ENCODE measurements at places on chromosomes 11 and 22.

DNA sequence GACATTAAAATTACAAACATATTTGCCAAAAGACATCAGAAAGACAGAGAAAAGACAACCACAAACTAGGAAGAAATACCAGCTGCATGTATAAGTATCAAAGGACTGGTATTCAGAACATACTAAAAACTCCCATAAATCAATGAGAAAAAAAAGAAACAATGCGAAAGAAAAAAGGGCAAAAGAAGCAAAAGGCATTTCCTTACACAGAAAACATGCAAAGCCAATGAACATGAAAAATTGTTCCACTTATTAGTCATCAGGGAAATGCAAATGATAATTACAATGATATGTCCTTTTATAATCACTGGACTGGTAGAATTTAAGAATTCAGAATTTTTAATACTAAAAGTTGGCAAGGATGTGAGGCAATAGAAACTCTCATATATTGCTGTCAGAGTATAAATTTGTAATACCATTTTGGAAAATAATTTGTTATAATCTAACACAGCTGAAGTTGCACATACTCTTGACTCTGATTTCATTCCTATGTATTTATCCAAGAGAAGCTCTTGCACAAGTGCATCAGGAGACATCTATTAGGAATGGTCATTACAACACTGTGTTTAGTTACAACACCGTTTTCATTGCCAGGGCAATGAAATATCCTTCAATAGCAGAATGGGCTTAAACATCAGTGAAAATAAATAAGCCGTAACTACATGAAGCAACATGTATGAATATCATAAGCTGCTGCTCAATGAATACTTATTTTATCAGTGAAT, 279.7 kb downstream of the SWAP70 start:
- peak; percentile 100 for DNase-seq

DNA sequence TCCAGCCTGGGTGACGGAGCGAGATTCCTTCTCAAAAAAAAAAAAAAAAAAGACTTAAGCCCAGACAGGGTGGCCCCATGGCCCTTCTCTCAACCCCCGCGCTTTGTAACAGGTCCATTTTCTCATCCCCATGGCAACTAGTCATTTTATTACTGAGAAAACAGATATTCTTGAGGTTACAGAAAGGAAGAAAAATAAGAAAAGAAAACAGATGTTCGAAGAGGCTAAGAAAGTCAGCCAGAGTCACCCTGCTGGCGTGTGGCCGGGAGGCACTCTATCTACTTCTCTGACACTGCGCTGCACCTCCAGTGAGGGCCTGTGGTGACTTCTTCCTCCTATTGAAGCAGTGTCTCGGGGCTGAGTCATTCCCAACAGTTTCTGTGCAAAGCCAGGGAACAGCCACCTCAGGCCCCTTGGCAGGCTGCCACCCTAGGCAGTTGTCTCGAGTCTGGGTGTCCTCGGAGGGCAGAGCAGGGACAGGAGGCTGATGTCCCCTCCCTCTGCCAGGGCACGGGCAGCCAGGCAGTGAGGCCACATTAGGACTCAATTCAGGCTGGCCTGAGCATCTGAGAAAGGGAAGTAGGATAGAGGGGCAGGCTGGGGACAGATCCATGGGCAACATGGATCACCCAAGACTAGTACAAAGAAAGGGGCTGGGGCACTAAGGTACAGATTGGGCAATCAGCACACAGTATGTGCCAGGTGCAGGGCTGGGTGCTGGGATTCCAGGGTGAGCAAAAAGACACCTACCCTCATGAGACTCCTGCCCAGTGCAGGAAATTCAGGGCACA, 16.4 kb upstream of the SYVN1 start:
- peak; percentile 60 for DNase-seq

- DNase-seq, result no peak
Observed at GRCh38 chr11:64877390-64878222, 815 bp downstream of the EHD1 start.

DNA sequence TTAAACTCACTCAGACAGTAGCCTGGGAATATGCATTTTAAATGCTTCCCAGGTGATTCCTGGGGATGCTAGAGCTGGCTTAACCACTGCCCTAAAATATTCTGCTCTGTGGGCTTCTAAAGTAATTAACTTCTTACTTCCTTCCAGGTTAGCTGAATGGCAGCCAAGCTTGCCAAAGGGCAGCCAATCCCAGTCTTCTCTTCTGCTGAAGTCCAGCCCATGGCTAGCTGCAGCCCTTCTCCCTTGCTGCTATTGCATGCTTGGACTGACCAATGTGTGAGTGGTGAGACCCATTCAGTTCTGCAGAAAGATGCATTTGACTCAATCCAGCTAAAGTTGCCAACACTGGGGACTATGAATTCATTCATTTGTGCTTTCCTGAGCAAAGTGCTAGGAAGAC, 411.9 kb downstream of the SOX6 start:
- no peak for DNase-seq

GRCh38 chr22:31036671-31037550, 44.2 kb upstream of the SMTN start:
- peak; percentile 81 for DNase-seq

GRCh38 chr11:18707811-18708340, 9.3 kb downstream of the TMEM86A start:
- no peak for DNase-seq

DNA sequence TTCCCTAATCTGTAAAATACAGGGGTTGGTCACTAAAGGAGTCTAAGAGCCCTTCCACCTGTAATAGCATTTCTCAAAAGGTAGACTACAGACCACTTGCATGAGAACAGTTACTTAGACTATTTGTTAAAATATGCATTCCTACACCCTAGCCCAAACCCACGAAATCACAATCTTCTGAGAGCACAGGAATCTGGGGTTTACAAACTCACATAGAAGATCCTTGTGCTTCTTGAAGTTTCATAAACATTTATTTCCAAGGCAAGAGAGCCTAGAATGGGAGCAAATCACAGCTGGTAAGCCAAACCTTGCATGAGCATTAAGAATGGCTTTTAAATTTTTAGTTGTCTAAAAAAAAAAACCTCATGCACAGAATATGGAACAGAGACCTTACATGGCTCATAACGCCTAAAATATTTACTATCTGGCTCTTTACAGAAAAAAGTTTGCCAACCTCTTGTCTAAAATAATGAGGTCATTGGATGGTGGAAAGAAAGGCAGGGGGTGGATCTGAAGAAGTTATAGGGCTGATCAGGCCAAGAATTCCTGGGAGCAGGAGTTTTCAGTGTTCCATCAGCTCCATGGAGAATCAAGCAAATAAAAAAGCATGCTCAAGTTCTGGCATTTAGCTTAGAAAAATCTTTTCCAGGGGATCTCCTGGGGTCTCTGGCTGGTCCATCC, 133.4 kb downstream of the CCDC34 start:
- no peak for DNase-seq

DNA sequence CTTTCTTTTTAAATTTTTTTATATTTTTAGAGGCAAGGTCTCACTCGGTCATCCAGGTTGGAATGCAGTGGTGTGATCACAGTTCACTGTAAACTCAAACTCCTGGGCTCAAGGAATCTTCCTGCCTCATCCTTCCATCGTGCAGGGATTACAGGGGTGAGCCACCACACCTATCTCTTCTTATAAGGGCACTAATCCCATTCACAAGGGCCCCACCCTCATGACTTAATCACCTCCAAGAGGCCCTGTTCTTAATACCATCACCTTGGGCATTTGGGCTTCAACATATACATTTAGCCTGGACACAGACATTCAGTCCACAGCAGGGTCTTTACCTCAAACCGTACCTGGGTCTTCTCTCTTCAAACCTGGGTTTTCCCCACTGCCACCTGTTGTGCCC, 4.5 kb upstream of the GTSE1 start:
- no peak for DNase-seq

DNA sequence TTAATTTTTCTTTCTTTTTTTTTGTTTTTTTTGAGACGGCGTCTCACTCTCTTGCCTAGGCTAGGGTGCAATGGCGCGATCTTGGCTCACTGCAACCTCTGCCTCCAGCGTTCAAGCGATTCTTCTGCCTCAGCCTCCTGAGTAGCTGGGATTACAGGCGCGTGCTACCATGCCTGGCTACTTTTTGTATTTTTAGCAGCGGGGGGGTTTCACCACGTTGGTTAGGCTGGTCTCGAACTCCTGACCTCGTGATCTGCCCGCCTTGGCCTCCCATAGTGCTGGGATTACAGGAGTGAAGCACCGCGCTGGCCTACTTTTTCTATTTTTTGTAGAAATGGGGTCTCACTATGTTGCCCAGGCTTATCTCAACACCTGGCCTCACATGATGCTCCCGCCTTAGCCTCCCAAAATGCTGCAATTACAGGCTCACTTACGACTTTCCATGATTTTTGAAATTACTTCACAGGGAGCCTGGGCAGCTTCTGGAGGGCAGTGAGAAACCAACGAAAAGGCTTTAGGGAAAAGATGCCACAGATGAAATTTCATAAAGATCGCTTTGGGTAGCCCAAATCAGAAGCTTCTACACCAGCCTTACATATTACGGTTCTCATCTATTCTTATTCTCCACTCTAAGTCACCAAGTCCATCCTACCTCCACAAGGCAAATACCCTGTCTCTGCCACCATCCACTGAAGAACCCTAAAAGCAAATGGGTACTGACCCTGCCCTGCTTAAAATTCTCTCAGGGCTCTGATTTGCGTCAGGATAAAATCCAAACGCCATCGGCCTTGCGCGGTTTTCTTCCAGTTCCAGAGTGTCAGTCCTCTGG, 866 bp upstream of the RRM1 start:
- DNase-seq, result no peak
